ENCODE measurements at places on chromosomes 2 and 18.

DNA sequence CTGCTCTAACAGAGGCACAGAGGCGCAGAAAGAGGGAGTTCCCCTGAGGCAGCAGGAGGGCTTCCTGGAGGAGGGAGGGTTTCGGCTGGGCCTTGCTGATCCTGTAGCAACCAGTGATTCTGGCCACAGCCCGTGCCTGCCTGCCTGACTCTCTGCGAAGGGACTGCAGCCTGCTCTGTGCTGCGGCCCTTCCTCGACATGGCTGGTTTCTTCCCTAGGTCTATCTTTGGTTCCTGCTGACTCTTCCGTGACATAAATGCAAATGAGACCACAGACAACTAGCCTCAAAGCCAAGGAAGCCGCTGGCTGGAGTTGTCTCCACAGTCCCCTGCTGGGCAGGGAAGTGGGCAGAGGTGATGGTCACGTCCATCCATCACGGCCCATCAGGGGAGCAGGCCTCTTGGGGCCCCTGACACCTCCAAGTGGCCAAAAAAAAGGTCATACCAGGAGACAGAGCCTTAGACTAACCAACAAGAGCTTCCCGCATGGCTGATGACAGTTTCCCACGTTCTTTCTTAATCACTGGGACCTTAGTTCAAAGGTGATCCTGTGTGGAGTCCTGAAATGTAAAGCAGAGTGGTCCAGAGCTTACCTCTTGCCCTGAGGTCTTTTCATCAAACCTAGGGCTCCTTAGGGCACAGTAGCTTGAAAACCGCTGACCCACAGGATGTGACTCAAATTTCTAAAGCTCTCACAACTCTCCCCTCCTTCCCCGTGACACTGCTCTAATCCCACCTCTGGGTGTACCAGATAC lies 55.3 kb downstream of the HS1BP3 start:
- DNase-seq, result no peak

GRCh38 chr2:174198846-174199564 lies 49.3 kb downstream of the OLA1 start:
- no peak for DNase-seq

- no peak for DNase-seq
These were observed 41.1 kb downstream of the CDK15 start for GRCh38 chr2:201847481-201847880.

- DNase-seq, result no peak
These were observed 1603.8 kb upstream of the ZEB2 start for GRCh38 chr2:146123714-146124113.

DNA sequence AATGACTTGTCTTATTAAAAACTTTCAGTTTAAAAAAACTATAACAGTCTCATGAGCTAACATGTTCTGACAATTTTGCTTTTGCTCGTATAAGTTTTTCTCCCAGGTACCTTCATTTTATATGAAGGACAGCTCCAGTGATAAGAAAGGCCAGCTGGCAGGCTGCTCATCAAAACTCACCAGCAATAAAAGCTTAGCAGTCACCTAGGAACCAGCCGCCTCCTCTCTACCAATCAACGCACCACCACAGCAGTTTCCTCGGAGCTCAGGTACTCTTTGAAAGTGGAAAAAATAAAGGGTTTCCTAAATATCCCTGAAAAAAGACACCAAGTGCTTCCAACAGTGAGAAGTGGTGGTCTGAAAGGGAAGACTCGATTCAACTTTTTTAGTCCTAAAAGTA lies 100.9 kb upstream of the CCDC150 start:
- no peak for DNase-seq

GRCh38 chr2:182897137-182897536 lies 30.7 kb upstream of the FRZB start:
- DNase-seq, result no peak

DNA sequence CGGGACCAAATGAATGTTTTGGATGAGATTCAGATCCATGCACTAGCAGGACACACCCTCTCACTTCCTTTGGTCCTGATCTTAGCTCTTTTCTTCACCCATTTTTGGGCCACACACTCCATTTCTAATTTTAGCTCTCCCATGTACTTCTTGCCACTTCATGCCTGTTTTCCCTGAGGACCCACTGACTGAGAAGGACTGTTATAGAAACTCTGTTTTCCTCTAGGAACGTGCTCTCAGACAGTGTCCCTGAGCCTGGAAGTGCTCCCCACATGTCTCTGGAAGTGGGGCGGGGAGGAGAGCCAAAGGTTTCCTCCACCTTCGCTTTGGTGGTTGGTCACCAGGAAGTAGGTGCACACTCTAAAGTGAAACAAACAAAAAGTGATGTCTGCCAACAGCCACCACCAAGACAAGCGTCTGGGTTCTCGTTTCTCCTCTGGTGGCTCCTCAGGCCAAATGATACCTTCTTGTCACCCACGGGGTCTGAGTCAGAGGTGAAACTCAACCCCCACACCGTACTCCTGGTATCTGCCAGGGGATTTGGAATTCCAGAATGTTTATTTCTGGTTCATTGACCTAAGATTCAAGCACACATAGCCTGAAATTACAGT lies 74.7 kb downstream of the MERTK start:
- DNase-seq, result no peak

GRCh38 chr2:153106802-153107477 lies 371.6 kb downstream of the RPRM start:
- DNase-seq, result no peak

DNA sequence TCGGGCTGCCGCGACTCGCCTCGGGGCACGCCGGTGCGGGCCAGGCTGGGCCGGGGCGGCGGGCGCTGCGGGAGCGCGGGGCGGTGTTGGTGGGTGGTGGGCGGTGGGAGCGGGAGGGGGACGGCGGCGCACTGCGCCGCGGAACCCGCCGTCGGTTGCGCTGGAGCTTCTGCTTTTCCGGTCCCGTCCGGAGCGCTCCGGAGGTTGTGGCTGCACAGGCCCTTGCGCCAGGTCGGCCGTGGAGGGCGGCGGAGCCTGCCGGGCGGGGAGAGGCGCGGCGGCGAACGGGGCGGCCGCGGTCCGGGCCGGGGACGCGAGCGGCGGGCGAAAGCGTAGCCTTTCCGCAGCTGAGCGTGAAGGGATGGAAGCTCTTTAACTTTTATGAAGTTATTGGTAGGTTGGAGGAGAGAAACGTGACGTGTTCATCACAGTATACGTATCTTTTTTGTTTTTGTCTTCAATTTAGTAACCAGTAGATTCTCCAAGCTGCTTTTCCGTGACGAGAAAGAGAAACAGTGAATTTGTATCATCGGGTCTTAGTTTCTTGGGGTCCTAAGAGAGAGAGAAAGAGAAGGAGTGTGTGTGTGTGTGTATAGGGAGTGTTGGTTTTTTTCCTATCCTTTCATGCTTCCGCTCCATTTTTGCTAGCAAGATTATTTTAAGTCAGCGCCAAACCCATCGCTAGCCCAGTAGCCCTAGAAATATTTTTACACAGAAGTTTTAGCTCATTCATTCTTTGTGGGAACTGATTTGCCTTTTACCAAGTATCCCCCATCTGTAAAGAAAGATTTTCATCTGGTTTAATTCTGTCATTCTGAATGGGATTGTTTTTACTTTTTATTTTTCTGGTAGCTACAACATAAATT lies 535 bp downstream of the ATG4B start:
- no peak for DNase-seq

DNA sequence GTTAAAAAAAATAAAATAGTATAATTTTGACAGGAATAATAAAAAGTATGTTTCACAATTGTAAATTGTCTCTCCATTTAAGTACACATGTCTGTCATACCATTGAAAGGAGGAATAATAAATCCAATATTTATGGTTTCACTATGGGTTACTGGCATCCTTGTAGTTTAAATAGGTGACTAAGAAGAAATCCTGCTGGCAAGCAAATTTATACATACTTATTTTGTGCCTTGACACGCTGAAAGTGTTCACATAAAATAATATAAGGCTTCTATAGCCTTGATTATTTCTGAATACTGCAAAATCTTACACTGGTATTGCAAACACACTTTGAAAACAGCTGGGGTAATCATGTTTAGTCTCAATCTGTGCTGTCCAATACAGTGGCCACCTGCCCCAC lies 138.3 kb upstream of the ETAA1 start:
- DNase-seq, result no peak

GRCh38 chr2:10741139-10741538 lies 19.7 kb downstream of the ATP6V1C2 start:
- DNase-seq, result no peak

Data from naive thymus-derived CD8-positive, alpha-beta T cell (primary cell).